Endothelial cell of umbilical vein (primary cell): ENCODE measurements at places on chromosomes 5 and 9. TPM values are rescaled to one million over a fixed set of nuclear protein-coding genes. Genes with fewer than 3 reads are reported as not detected.
A peak's percentile ranks its signal among the peaks of the same experiment; 100 is the strongest.

DNA sequence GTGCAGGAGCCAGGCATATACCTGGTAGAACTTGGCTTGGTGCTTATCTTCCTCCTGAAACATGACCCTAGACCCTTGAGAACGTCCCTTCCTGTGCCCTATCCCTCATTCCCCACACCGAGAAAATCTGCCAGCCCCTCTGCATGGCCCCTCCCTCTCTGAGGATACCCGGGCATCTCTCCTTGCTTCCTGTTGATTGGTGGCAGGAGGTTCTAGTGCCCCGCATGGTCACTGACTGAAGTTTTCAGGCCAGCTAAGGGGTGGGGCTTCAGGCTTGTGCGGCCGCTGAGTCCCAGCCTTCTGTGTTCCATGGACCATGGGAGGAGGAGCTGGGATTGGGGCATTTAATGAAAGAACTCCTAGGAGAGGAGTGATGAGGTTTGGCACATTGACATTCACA is 22.8 kb downstream of the IGIP start:
- DNase-seq: no peak
- H3K4me1 ChIP-seq: no peaks in the 10 kb centered on the region
- H3K27me3 ChIP-seq: no peaks in the 10 kb centered on the region
- H3K36me3 ChIP-seq: no peaks in the 10 kb centered on the region

DNA sequence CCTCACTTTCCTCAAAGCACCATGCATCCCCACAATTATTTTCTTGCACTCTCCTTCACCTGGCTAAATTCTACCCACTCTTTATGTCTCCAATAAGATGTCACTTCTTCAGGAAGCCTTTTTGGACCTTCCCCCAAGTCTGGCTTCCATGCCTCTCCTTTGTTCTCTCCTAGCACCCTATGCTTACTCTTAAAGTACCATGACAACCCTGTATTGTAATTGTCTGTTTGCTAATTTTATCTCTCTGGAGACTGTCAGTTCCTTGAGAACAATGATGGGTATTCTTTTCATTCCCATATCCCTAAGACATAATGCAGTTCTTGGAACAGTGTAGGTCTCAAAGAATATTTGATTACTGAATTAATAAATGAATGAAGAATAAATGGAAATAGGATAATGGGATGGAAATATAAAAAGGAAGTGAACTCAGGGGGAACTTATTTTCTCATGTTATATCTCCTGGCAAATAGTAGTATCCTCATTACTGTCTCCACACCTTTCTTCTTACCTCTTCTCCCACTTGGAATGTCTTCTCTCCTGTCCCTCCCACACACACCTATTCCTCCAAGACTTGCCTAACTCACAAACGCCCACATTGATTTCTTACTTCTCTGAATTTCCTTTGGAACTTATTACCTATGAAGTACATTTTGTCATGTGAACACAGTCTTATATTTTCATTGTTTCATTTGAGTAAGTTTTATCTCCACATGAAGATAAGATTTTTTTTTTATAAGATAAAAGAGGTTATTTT is 499.1 kb downstream of the NFIB start:
- DNase-seq: no peak
- H3K36me3 ChIP-seq: no peaks in the 10 kb centered on the region
- H3K27ac ChIP-seq: no peak overlapping the region

DNA sequence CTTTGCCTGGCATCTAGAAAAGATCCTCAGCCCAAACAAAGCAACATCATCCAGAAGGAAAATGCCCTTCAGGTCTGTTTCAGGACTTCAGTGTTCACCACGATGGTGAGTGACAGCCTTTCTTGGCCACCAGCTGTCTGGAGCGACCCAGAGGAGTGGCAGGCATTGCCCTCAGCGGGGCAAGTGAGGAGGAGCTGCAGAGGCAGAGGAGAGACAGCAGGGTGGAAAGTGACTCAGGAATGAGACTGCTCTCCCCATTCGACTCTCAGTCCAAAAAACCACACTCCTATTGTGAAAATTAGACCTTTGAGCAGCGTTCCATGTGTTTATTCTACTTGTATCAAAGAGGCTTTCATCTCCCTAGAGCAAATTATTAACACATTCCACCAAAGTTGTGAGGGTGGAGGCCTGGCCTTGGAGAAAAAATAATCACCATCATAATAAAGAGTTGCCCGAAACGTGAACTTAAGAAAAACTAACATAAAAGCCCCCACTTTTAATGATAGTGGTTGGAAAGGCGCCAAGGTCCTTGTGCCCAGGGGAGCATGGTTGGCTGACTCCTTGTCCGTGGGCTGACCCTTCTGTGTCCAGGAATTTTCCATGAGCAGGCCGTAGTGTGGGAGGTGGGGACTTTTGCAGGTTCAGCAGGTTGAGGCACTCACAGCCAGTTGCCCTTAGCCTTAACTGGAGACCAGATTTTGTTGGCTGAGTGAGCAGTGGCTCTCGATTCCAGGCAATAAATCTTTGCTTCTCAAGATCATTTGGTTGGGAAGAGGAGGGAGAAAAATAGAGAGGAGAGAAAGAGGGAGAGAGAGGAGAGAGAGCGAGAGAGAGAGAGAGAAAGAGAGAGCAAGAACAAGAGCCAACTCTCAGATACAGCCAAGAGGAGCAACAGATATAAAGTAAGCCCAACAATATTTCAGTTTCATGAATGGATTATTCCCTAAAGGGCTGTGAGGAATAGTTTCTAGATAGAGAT is 125.9 kb upstream of the ANKRD55 start:
- no peak overlapping the region for H3K27ac ChIP-seq
- H3K27me3 ChIP-seq: no peaks in the 10 kb centered on the region
- no peak overlapping the region for H3K4me3 ChIP-seq
- no peaks in the 10 kb centered on the region for H3K36me3 ChIP-seq
- peaks cover 4% of the 10 kb centered on the region for H3K4me1 ChIP-seq

DNA sequence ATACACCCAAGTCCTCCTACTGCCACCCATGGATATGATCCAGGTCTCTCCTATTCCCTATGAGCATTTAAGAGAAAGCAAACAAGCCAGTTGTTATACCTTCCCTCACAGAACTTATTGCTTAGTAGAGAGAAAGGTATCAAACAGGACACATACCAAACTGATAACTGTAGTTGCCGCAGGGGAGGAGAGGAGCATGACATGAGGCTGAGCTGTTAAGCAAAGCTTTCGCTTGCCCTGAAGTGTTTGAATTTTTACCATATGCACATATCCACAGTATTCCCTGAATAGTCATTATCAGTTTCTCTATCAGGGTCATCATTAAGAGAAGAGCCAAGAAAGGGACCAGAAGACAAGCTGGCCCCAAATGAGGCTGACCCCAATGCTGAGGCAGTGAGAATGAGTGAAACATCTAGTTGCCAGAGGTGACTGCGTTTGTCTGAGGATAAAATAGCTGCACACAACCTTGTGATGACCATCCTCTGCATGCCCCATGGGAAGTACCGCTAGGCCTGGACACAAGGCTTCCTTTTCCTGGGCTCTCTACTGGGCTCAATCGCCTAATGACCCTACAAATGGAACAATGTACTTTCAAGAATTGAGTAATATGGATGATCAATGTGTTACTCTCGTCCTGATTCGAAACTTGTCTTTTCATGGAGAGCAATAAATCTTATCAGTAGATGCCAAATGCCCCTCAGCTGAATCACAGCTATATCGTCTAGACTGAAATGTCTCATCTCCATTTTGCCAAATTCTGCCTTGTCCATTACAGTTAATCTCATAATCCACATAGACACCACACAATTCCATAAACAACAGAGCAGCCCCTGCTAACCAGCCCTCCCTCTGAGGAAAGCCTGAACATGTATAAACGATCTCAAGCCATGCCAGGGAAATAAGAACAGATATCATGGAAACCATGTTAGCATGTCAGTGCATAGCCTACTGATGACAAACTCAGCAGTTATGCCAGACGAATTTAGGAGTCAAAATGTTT is 4.3 kb upstream of the IFNK start:
- H3K27me3 ChIP-seq: peaks cover 7% of the 10 kb centered on the region
- H3K4me1 ChIP-seq: no peaks in the 10 kb centered on the region
- no peak for DNase-seq
- no peaks in the 10 kb centered on the region for H3K36me3 ChIP-seq
- H3K27ac ChIP-seq: no peak overlapping the region
- H3K4me3 ChIP-seq: no peak overlapping the region

GRCh38 chr5:79484731-79485130 is 29.2 kb downstream of the HOMER1 start:
- H3K27me3 ChIP-seq: no peaks in the 10 kb centered on the region
- H3K27ac ChIP-seq: no peak overlapping the region
- no peak overlapping the region for H3K4me3 ChIP-seq
- no peaks in the 10 kb centered on the region for H3K4me1 ChIP-seq
- DNase-seq: no peak

DNA sequence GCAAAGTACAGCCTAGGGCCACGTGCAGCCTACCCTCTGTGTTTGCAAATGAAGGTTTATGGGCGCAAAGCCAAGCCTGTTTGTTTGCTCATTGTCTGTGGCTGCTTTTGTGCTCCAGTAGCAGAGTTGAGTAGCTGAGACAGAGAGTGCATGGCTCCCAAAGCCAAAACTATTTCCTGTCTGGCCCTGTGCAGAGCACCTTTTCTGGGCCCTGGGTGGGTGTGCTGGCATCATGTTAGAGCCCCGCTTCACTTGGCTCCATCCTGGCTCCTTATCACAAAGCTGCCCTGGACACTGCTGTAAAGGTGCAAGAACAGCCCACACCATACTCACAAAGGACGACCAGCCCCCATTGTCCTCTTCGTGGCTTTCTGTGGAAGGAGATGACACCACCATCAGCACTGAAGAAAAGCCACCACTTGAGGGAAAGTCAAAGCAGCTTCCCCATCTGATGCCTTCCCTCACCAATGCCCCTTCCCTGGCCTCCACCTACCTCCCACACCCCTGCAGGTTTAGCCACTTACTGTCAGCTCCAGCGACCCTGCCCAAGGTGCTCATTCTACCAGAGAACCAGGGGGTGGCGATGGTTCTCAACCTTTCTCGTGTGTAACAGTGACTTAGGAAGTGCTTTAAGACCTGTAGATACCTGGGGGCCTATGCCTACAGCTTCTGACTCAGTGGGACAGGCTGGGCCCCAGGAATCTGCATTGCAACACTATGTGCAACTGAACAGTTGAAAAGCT is 23.4 kb downstream of the LCP2 start:
- no peak overlapping the region for H3K4me3 ChIP-seq
- H3K36me3 ChIP-seq: no peaks in the 10 kb centered on the region
- H3K27ac ChIP-seq: no peak overlapping the region
- peak; percentile 30 for DNase-seq
- H3K4me1 ChIP-seq: peaks cover 4% of the 10 kb centered on the region

GRCh38 chr5:68729678-68730077 is 364.1 kb upstream of the SLC30A5 start:
- no peaks in the 10 kb centered on the region for H3K36me3 ChIP-seq
- no peak overlapping the region for H3K4me3 ChIP-seq
- no peaks in the 10 kb centered on the region for H3K4me1 ChIP-seq
- peaks cover 2% of the 10 kb centered on the region for H3K27me3 ChIP-seq
- no peak for DNase-seq

GRCh38 chr5:23268136-23268535 is 239.3 kb upstream of the PRDM9 start:
- no peak for DNase-seq
- no peaks in the 10 kb centered on the region for H3K36me3 ChIP-seq
- no peaks in the 10 kb centered on the region for H3K4me1 ChIP-seq

- DNase-seq: peak; percentile 91
- H3K4me1 ChIP-seq: peaks cover 12% of the 10 kb centered on the region
- H3K27ac ChIP-seq: peak overlapping the region; percentile 2
- H3K36me3 ChIP-seq: no peaks in the 10 kb centered on the region
- H3K27me3 ChIP-seq: no peaks in the 10 kb centered on the region
- H3K4me3 ChIP-seq: no peak overlapping the region
These were observed 146.5 kb upstream of the TLX3 start for GRCh38 chr5:171162596-171162995.

DNA sequence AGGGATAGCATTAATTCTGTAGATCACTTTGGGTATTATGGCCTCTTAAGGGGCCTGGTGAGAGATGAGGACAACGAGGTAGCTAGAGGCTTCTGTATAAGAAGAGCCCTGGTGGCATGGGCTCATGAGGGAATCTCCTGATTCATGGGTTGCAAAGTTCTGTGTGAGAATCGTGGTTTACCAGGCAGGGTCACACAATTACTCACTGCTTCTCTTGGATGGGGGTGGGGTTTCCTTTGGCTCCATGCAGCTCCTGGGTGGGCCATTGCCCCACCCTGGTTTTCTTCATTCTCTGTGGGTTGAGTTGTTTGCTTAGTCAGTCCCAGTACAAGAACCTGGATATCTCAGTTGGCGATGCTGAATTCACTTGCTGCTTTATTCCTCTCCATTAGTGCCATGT is 30.9 kb upstream of the TNFSF15 start:
- no peak for DNase-seq
- no peak overlapping the region for H3K4me3 ChIP-seq
- H3K4me1 ChIP-seq: no peaks in the 10 kb centered on the region
- no peaks in the 10 kb centered on the region for H3K27me3 ChIP-seq
- H3K27ac ChIP-seq: no peak overlapping the region
- H3K36me3 ChIP-seq: no peaks in the 10 kb centered on the region

DNA sequence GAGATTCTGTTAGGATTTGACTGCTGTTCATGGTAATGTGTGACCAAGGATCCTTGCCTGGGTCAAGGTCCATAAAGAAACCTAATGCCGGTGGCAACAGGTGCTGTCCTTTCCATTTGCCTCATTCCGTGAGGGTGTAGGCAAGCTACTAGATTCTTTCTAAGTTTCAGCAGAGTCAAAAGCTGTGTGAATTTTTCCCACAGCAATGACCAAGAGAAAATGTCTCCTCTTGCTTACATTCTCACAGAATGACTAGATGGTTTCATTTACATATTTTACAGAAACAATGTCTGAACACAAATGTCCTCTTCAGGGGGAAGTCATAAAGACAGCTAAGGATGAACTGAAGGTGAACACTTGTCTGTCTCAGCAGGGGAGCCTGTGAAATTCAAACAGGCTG is 75.3 kb upstream of the SV2C start:
- H3K4me1 ChIP-seq: no peaks in the 10 kb centered on the region
- H3K27me3 ChIP-seq: no peaks in the 10 kb centered on the region
- no peak overlapping the region for H3K4me3 ChIP-seq
- H3K27ac ChIP-seq: no peak overlapping the region

- DNase-seq: no peak
- H3K27me3 ChIP-seq: no peaks in the 10 kb centered on the region
- H3K4me1 ChIP-seq: no peaks in the 10 kb centered on the region
These were observed 146.4 kb downstream of the GADD45G start for GRCh38 chr9:89751079-89751825.

- H3K4me1 ChIP-seq: peaks cover 23% of the 10 kb centered on the region
- peak; percentile 95 for DNase-seq
- H3K36me3 ChIP-seq: no peaks in the 10 kb centered on the region
- H3K4me3 ChIP-seq: no peak overlapping the region
These were observed 27.1 kb upstream of the BASP1 start for GRCh38 chr5:17190242-17190778.

GRCh38 chr9:106283769-106284168 is 579.2 kb upstream of the ZNF462 start:
- DNase-seq: no peak
- no peak overlapping the region for H3K4me3 ChIP-seq
- H3K27me3 ChIP-seq: no peaks in the 10 kb centered on the region
- no peaks in the 10 kb centered on the region for H3K36me3 ChIP-seq

BSPRY gene
- total RNA-seq: not detected in 2 replicates

IRGM gene
- not detected in 2 replicates for total RNA-seq

CTNND2 gene
- total RNA-seq: not detected in 2 replicates

NTNG2 gene
- total RNA-seq: 0.88 TPM in 1 of 2 replicates, not detected in the other

CNTLN gene
- total RNA-seq: 11.1 and 15.8 TPM in 2 replicates
